Activated CD4-positive, alpha-beta T cell treated with anti-CD3 and anti-CD28 coated beads, Interleukin-2, amount 10 ng/mL, durations not matched to agents 24 days and 14 days (primary cell): ENCODE measurements at places on chromosomes 4 and X.

- peak; percentile 20 for DNase-seq
Measured at GRCh38 chr4:12723849-12724447, 760.2 kb downstream of the RAB28 start.

- DNase-seq = peak; percentile 77
Measured at GRCh38 chr4:165294907-165295306, 32.6 kb upstream of the MSMO1 start.

- no peak for DNase-seq
Measured at GRCh38 chrX:42686706-42687105, 91.3 kb downstream of the PPP1R2C start.

DNA sequence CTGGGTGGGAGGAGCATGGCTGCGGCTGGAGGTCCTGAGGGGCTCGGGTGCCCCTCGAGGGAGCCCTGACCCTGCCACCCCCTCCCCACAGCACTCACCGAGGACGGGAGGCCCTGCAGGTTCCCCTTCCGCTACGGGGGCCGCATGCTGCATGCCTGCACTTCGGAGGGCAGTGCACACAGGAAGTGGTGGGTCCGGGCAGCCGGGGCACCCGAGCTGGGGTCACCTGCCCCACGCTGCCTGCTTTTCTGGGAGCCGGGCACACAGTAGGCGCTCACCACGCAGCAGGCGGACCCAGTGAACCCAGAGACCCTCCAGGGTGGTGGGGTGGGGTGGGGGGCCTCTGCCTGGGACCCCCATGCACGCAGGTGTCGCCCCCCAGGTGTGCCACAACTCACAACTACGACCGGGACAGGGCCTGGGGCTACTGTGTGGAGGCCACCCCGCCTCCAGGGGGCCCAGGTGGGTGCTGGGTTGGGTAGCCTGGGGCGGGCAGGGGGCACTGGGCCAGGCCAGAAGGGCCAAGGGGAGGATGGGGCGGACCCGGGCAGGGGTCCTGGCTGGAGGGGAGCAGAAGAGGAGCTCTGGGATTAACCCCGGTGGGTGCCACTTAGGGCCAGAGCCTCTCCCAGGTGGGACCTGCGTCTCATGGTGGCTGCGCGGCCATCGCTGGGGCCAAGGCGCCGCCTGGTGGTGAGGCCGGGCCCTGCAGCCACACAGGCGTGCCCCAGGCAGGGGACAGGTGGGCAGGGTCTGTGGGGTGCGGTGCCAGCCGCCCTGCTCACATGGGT, 1.4 kb downstream of the HGFAC start:
- peak; percentile 92 for DNase-seq

- DNase-seq = no peak
Measured at GRCh38 chr4:177505171-177505615, 63.0 kb upstream of the AGA start.

DNA sequence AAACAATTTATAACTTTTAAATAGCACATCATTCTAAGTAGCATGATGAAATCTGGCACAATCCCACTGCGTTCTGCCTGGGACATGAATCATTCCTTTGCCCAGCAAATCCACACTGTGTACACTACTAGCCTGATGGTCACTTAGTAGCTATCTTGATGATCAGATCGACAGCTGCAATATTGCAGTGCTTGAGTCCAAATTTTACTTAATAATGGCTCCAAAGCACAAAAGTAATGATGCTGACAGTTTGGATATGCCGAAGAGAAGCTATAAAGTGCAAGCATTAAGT, 86.6 kb upstream of the NPNT start:
- no peak for DNase-seq

GRCh38 chr4:85779165-85779564, 304.2 kb downstream of the ARHGAP24 start:
- DNase-seq = no peak

DNA sequence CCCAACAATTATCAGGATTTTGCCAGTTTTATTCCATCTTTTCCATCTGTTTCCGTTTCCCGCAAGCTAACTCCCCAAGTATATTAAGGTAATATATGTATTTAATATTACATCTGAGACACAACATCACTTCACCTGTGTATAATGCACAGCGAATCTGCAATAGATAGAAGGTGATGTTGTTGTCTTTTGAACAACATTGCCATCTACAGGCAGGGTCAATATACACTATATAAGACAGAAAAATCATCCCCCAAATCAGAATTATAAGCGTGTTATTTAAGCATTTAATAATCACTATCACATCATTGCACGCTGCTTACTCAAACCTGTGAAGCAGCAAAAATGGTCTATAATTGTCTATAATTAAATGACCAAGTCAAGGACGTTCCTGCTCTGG, 1115.5 kb downstream of the NLGN4X start:
- no peak for DNase-seq

DNA sequence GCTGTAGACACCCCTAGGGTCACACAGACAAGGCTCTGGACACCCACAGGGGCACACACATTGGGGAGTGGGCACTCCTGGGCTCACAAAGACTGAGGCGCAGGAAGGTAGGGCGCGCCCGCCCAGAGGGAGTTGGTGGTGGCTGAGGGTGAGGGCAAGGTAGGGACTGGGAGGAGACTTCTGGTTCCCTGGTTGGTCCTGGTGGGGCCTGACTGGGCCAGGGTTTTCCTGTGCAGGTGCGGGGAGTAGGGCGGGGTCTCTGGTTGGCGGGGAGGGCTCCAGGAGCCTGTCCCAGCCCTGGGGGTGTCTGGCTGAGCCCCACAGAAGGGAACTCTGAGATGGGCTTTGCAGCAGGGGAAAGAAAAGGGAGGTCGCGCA, 6.7 kb upstream of the WAS start:
- DNase-seq = peak; percentile 71
